ENCODE measurements at places on chromosomes 3 and 15.

GRCh38 chr3:156421534-156421933 lies 133.4 kb downstream of the SSR3 start:
- DNase-seq: no peak

- DNase-seq: no peak
Observed at GRCh38 chr3:160921020-160921635, 165.1 kb downstream of the PPM1L start.

- peak; percentile 83 for DNase-seq
Observed at GRCh38 chr3:129606636-129607390, at the start of gene PLXND1. PLXND1 (minus strand) TSS chr3:129606676; CDS start chr3:129606639, 37 bp downstream.

DNA sequence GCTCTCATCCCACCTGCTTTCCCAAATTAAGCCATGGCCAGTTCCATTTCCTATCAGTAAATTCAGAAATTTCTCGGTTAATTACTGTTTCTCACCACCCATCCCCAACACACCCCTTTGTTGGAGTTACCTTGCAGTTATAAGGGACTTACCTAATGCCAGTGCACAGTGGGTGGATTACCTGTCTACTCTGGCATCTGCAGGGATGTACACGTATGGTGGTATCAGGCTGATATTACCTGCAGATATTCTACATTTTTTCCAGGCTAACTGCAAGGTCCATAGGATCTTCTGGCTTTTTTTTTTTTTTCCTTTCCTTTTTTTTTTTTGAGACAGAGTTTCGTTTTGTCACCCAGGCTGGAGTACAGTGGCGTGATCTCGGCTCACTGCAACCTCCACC lies 7.9 kb upstream of the MRAS start:
- no peak for DNase-seq

DNA sequence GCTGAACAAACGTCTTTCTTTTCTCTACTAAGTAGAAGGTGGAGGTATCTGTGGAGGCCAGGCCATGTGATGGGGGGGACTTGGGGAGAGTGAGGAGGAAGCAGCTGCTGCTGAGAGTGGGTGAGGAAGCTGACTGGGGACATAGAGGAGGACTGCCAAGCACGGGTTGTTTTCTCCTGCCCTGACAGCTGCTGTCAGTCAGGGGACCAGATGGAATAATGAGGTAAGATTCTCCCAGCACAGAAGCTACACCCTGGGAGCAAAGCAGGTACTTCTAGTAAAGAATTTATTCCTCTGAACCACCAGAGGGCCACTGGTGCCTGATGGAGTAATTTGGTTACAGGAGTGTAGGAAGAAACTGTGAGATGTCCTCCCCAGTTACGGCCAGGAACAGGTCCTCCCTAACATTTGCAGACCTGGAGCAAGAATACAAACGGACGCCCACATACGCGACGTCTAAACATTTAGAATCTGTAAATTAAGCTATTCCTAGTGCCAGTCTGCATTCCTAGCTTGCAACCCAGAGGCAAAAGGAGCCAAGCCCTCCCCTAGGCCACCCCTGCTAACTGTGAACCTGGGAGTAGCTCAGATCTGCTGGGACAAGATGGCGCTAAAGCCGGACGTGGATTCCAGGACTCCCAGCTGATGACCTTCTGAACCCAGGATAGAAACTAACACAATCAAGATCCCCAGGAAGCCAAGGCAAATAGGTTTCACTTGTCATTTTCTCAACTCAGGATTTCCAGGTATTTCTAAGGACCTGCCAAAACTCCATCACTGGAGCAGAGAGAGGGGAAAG lies 14.8 kb downstream of the CRYGS start:
- no peak for DNase-seq

DNA sequence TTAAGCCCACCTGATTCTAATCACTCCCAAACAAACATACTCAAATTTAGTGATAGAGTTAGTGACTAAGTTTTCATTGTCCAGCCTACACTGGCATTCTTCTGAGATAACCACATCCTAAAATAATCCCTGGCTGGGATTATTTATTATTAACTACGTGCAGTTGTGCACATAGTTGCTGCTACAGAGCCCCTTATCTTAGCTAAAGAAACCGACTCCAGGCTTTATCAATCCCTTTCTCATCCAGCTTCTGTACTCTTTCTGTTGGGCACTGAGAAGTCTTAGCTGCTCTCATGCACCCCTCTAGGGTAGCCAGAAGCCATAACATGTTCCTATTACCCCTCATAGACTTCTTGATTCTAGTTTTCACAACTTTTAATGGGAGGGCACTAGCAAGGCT lies 208.7 kb downstream of the MBNL1 start:
- DNase-seq: no peak

- DNase-seq: no peak
Observed at GRCh38 chr3:78258798-78259197, 1218.9 kb downstream of the ROBO2 start.

GRCh38 chr3:167675848-167676247 lies 22.1 kb upstream of the WDR49 start:
- no peak for DNase-seq

GRCh38 chr15:35308802-35309201 lies 223.7 kb upstream of the NANOGP8 start:
- DNase-seq: no peak

- DNase-seq: no peak
Observed at GRCh38 chr3:10574101-10574620, 68.8 kb upstream of the ATP2B2 start.

- DNase-seq: no peak
Observed at GRCh38 chr3:192833177-192833890, 84.3 kb downstream of the MB21D2 start.

DNA sequence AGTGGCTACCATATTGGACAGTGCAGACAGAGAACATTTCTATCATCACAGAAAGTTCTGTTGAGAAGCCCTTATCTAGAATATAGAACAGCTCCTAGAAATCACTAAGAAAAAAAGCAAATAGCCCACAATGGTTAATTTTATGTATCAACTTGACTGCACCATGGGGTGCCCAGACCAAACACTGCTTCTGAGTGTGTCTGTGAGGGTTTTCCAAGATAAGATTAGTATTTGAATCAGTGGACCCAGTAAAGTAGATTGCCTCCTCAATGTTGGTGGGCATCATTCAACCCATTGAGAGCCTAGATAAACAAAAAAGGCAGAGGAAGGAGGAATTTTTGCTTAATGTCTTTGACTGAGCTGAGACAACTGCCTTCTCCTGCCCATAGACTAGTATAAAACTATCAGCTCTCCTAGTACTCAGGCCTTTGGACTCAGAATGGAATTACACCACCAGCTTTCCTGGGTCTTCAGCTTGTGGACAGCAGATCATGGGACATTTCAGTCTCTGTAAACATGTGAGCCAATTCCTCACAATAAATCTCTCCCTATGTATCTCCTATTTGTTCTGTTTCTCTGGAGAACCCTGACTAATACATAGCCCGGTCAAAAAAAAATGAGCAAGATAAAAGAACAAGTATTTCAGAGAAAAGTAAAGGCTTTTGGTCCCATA lies 55.9 kb upstream of the OXTR start:
- DNase-seq: no peak

DNA sequence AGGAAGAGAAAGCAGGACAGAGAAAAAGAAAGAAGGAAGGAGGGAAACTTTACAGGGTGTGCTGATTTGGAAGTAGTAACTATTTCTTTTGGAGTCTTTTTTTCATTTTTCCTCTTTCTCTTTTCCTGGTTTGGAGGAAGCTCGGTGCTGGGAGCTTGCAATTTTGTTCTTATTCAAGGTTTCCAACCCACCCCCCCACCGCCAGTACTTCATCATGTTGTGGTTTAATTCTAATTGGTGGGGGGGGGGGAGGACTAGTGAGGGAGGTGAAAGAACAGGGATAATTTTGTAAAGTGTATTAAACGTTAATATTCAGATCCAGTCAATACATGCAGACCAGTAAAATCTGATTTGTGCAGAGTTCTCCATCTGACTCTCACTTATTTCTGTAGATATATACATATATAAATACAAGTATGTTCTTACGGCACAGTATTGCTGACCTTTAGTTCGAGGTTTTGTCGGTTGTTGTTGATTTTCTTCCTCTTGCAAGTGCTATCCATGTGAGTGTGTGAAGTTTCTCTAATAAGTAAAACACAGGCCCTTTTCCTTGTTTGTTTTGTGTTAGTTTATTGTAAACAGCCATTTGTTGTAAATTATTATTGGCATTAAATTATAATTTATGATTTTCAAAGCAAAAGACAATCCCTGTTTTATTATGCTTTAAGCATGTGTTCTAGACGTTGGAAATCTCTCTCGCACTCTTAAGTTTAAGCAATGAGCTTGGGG lies 9.3 kb downstream of the NR2F2 start:
- no peak for DNase-seq

GRCh38 chr3:129822679-129823078 lies 70.8 kb downstream of the TMCC1 start:
- DNase-seq: no peak

DNA sequence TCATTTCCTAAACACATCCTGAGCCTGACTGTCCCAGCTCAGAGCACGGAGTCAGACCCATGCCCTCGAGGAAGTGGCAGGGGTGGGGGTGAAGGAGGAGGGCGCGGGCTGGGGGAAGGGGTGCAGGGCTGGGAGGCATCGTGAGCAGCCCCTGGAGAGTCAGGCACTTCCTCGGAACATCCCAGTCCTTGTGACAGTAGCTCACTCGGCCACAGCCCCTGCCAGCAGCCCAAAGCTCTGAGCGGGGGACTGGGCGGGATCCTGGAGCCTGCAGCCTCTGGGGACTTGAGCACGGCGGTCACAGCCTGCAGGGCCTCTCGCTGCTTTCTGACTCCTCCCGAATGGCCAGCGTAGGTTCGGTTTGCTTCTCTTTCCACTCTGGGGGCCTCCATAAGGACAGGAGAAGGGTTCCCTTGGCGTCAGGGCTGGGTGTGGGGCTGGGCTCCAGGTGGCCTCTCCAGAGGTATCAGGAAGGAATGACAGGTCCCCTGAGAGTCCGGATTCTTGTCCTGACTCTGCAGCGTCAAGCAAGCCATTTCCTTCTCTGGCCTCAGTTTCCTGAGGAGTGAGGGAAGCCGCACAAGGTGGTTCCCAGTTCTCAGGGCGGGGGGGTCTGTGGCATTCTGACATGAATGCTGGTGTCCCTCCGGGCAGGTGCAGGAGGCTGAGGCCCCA lies 20.9 kb downstream of the PSTPIP1 start:
- no peak for DNase-seq

GRCh38 chr3:81744366-81744765 lies 17.1 kb downstream of the GBE1 start:
- DNase-seq: no peak

DNA sequence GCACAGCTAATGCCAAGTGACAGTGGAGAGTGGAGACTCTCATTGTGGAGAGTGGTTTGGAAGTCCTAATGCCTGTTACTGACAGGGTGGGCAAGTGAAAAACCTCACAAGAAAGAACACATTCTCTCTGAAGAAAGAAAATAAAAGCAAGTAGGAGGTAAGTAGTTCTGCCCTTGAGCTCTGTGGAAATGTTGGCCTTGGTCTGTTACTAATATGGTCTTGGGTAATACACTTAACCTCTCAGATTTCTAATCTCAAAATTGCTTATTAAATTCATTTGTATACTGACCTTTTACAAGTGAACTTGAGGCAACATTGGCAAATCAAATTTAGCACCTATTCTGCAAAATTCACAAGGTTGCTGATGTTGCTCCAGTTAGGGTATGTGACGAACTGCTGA lies 291.6 kb upstream of the CBLB start:
- no peak for DNase-seq

DNA sequence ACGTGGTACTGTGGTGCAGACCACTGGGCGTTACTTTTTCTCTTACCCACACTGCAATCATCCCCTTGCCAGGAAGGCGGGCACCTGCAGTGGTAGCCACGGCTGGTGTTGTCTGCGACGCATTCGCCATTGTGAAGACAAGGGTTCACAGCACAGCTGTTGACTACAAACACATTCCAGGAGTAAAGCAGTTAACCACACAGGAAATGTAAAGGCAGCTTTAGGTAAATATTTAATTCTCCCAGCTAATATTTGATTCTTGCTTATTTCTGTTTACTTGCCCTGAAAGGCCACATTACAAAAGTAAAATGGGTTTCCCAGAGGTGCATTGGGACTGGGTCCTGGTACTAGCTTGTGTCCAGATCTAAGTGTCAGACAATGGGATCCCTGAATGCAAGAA lies 45.4 kb downstream of the HEG1 start:
- DNase-seq: no peak

GRCh38 chr3:182349051-182349450 lies 444.3 kb upstream of the ATP11B start:
- DNase-seq: no peak

- no peak for DNase-seq
Observed at GRCh38 chr3:8204853-8205650, 296.6 kb upstream of the LMCD1 start.

- DNase-seq: no peak
Observed at GRCh38 chr3:152211655-152212054, 57.1 kb upstream of the MBNL1 start.

DNA sequence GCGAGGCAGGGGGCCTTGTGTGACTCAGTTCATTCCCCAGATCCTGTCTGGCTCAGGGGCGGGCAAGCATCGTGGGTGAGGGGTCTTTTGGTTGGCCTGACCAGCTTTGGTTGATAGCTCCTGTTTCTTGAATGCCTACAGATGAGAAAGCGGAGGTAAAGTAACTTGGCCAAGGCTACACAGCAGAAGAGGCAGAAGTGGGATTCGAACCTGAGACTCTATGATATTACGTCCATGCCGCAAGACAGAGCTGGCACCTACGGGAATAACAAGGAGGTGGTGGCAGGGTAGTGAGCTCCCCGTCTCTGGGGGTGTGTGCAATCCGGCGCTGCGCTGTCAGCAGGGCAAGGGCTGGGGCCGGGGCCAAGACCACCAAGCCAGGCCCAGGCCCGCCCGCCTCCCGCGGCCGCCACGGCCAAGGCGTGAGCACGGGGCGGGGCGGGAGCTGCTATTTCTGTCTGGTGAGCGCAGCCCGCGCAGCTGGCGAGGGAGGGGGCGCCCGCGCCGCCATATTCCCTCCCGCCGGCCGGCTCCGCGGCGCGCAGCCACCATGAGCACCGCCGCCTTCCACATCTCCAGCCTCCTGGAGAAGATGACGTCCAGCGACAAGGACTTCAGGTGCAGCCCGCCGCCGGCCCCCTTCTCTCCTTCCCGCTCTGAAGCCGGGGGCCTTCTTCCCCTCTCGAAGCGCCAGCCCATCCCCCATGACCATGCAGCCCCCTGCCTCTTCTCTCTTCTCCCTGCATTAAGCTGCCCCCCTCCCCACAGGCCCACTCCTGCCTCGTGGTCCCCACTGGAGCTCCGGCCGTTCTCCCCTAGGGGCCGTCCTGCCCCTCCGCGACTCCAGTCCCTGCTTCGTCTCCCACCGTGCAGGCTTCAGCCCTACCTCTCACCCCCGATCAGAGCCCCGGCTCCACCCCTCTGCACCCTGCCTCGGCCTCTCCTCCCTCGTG lies at the start of gene CAND2:
Gene CAND2, plus strand, starts transcription at position 510 of the 953 bp plus-strand sequence. Its CDS starts 41 bp downstream, at position 551.
- peak; percentile 37 for DNase-seq

- peak; percentile 46 for DNase-seq
Observed at GRCh38 chr3:62607287-62608029, 234.1 kb upstream of the FEZF2 start.

- no peak for DNase-seq
Observed at GRCh38 chr3:67790043-67790442, 135.6 kb upstream of the SUCLG2 start.

- no peak for DNase-seq
Observed at GRCh38 chr15:60751985-60752952, 273.3 kb upstream of the ICE2 start.
